Stimulated activated CD8-positive, alpha-beta memory T cell treated with anti-CD3 and anti-CD28 coated beads, Interleukin-4, amount 100 ng/mL, for 24 hours (primary cell): ENCODE measurements at places on chromosomes 4 and X.

- DNase-seq: no peak
Observed at GRCh38 chrX:11196476-11196875, 85.3 kb downstream of the HCCS start.

DNA sequence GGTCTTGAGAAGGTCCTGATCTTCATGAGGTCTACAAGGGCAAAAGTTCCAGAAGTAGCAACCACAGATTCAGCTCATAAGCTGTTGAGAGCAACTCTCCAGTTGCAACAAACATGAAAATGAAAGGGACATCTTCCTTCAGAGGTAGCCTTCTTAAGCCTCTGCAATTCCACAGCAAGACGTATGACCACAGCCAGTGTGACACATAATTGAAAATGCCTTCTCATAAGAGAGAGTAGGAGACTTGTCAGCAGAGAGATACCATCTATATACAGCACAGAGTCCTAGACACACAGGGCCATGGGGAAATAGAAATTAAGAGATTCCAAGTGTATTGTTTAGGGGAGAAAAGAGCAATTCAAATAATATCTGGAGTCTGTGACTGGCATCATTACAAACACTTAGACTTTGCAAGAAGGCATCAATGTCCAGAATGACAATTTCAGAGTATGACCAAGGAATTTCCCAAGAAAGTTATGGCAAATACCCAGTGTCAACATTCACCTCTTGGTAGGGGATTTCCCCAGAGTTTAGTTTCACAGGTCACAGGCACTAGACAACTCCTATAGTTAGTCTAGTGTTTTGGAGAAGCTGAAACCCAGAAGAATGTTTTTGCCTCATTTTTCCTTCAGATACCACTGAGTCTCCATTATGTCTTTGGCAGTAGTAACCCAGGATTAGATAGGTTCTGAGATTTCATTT, 340.3 kb downstream of the ZNF674 start:
- no peak for DNase-seq

GRCh38 chr4:147933316-147933715, 201.4 kb downstream of the ARHGAP10 start:
- no peak for DNase-seq

DNA sequence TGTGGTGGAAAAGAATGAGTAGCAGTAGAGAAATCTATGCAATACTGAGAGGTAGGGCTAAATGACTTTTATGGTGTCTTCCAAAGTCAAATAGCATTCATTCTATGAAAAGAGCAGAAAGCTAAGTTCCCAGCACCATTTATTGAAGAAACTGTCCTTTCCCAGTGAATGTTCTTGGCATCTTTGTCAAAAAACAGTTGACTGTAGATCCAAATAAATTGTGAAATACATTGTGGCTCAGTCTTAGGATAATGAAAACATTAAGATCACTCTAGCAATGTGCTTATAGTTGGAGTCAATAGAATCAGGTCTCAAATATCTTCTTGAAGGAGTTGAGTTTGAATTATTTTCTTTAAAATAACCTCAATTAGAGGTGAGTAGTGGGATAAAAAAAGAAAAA, 19.4 kb downstream of the AREG start:
- no peak for DNase-seq

DNA sequence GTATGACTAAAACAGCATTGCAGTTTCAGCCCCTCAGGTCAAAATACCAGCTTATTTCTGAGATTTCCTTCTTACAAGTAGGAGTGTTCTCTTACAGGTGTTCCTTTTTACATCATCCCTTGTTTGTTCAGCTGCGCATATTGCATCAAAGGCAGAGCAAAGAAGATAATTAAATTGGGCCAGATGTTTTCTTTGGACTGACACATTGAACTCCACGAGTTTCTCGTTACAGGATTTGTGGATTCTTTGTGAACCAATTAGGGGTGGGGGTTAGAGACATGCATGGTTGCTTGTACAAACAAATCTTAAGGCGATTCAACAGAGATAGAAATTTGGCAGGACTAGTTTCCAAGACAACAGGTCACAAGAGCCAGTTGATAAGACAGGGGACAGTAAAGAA, 95.7 kb downstream of the SPANXN4 start:
- DNase-seq: no peak

GRCh38 chr4:71558248-71558647, 219.4 kb downstream of the SLC4A4 start:
- no peak for DNase-seq

- DNase-seq: no peak
Observed at GRCh38 chrX:41137589-41137988, 52.3 kb downstream of the USP9X start.

GRCh38 chr4:2183394-2183793, 58.5 kb downstream of the HAUS3 start:
- DNase-seq: no peak

GRCh38 chr4:158826882-158827281, 58.1 kb downstream of the FNIP2 start:
- DNase-seq: no peak

DNA sequence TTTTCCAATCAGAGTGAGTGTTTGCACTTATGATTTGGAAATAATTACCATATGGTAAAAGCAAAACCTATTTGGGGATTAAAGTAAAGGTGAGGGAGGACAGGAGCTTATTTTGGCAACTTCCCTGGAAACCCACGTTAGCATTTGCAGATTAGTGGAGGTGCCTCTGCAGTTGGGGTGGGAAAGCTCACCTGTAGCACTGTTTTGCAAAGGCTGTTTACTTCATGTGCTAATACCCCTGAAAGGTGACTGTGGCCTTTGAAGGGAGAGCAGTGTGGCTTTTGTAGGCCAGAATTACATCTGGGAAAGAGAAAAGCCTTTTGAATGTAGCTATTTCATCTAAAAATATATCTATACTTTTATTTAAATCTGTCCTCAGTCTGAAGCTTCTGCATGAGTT, 9.4 kb downstream of the SUPT20HL1 start:
- no peak for DNase-seq

DNA sequence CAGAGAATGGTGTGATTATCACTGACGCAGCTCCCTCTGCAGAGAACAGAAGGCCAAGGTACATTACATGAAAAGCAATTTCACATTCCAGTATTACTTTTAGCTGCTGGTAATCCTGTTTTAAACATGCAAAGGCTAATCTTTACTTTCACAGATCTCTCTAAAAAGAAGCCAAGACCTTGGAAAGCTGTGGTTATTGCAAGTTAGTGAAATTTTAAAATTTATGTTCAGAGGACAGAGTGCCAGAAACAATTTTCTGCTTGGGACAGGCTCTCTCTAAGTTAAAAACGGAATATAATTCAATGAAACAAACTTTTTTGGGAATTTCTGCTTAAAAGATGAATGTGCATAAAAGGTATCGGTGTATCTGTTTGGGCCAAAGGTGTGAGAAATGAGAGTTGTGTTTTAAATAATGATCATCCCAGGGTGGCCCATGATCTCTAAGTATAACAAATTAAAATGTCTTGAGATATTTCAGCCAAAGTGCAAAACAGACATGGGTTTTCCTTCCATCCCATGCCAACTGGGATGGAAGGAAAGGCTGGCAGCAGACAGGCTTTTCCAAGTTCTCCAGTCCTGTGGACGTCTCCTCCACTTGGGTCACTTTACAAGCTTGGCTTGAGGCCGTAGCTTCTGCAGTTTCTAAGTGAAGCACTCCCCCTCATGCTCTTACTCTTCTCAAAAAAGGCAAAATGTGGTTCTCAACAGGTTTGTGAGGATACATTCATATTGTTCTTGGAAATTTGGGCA, 118.0 kb downstream of the DRD5 start:
- no peak for DNase-seq

DNA sequence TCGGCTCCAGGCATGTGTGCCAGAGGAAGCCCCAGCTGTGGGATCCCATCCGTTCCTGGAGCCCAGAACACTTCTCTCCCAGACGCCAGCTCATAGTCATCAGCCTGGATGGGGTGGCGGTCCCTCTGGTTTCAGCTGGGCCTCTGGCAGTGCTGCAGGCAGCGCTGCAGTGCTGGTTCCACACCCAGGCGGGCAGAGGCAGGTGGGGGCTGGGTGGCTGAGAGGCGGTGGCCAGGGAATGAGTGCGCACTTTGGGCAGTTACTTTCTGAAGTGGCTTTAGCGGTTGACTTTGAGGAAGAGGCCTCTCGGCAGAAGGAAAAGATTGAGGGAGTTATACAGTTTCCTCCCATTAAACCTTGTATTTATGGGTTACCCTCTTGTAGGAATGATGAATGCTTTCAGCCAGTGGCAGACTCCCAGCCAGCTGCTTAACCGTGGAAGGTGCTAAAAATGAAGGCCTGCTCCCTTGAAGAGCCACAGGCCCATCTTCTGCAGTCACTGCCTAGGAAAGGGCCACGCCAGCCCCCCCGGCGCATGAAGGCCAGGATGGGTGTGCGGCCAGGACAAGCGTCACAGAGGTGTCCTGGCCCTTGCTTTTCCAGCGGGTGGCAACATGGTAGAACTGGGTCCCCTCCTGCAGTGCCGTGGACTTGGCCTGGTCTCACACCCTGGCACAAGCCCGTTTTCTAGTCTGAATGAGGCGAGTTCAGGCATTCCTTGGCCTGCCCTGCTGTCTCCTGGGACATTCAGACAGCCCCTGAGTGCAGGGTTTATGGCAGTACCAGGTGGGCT, 9.9 kb downstream of the TADA2B start:
- DNase-seq: no peak

- DNase-seq: no peak
Observed at GRCh38 chr4:119657111-119657611, 28.6 kb upstream of the PDE5A start.

DNA sequence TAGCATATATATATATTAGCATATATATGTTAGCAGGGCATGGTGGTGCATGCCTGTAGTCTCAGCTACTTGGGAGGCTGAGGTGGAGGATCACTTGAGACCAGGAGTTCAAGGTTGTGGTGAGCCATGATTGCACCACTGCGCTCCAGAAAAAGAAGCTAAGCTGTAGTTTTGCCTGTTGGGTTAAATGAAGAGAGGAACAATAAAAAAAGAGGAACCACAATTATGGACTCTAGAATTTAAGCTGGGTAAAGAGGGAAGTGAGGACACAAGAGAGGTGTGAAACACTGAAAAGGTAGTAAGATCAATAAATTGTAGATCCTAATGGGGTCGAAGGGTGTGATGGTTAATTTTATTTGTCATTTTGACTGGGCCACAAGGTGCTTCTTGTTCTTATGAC, 40.5 kb upstream of the HSD17B10 start:
- DNase-seq: no peak

DNA sequence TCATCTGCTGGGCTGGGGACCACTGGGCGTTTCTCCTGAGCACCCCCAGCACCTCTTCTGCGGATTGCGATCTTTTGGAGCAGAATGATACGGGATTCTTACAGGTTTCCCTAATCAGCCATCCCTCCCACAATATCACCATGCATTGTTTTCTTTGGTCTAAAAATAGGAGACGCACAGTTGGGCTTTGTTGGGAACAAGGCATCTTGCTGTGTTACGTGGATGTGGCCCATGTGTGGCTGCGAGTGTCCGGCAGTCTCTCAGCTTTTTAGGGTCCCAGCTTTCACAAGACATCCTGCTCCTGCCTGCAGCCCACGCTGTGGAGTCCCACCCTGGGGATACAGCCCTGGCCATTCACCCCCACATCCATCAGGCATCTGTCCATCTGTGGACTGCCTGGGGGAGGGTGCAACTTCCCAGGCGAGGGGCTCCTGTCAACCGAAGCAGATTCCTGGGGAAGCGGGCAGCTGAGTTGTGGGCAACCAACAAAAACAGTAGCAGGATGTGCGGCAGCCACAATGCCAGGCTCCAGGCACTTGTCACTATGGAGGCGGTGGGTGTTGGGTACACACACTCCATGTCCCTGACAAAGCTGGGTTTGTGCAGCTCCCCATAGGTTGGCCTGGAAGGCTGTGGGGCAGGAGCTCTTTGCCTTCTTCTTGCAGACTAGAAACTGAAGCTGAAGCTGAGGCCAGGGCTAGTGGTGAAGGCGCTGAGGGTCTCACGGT, 185.5 kb upstream of the PSAPL1 start:
- no peak for DNase-seq

GRCh38 chr4:54439831-54440243, 210.7 kb downstream of the PDGFRA start:
- DNase-seq: no peak

DNA sequence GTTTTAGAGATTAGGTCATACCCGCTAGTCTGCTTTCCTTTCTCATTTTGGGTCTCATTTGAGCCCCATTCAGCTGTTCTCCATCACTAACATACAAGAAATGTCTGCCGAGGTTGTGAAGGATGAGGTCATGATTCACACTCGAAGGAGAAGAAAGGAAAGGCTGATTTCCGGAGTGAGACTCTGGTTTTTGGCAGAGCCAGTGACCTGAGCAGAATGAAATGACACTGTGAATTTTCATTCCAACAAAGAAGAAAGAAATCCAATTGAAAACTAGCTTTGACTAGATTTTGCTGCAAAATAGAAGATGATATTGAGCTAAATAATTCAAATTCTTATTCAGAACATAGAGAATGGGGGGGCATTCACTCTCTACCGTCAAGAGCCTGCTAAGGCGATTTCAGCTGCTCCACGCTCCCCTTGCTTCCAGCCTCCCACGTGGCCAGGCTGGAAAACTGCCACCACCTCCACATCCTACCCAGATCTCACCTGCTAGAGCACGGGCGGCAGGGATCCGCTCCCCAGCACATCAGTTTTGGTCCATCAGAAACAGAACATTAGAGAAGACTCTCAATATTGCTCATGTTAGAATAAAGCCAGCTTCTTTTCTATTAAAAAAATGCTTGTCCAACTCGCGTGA, 39.0 kb downstream of the F11 start:
- DNase-seq: no peak

- DNase-seq: no peak
Observed at GRCh38 chr4:99986792-99987191, 36.7 kb upstream of the H2AZ1 start.

- no peak for DNase-seq
Observed at GRCh38 chr4:78446619-78447018, 105.0 kb upstream of the ANXA3 start.

DNA sequence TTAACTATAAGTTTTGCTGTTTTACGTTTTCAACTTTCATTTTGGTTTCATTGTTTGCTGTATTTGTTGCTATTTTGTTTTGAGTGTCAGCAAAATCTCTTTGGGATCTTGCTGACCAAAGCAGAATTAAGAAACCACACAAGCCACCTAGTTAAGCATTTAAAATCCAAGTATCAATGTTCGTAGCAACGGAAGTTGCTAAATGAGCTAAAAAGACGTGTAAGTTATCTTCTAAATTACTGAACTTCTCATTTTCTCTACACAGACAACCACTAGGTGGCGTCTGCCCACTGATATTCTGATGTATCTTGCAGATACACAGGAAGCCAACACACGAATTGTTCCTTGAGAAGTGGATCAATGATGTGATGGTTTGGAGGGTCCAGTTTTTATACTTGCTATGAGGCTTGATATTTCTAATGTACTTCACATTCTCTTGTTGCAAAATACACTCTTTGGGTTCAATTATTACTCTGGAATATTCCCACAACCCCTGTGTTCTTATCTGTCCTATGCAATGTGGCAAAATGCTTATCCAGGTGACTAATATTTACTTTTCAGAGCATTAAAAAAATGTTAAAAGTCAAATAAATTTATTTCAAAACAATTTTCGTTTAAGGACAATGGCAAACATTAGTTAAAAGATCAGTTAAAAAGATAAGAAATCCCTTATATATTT, 250.5 kb downstream of the TECRL start:
- DNase-seq: no peak
